ENCODE measurements at places on chromosomes 11 and 22.

GRCh38 chr11:93220078-93220477 lies 22.3 kb upstream of the SLC36A4 start:
- no peak for DNase-seq

GRCh38 chr11:75204012-75204674 lies 36.4 kb upstream of the TPBGL start:
- DNase-seq: no peak

DNA sequence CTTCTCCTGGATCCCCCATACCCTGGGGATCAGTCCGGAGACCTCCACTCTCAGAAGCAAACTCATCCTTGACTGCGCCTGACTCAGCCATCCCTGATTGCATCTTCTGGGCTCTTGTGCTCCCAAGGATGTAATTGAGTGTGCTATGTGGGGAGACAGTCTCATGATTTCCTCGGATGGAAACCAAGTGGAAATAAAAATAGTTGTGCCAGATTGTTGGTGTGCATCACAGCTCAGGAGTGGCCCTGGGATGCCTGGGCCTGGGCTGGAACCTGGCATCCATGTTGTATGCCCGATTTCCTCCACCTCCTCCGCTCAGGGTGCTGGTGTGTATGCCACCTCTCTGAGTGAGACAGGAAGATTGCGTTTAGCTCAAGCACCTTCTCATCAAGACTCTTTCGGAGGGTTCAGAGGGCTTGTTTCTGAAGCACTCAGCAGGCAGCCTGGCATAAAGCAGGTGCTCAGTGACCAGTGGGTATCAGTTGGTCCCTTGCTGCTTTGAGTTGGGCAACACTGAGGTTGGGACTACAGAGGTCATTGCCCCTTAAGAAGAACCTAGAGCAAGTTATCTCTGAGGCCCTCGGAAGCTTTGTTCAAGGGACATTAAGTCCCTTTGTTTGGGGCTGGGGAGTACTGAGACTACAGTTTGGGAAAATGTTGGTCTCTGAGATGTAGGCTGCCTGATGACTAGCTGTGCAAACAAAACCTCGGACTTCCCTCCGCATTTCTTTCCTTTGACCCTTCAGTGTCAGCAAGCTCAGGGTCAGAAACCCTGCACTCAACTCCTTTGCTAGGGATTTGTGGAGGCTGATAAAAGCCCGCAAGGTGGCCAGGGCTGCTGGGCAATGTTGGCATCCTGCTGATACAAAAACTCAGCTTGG lies 24.8 kb upstream of the MICAL2 start:
- DNase-seq: no peak

GRCh38 chr22:43622886-43623285 lies 189.2 kb downstream of the EFCAB6 start:
- DNase-seq: no peak

DNA sequence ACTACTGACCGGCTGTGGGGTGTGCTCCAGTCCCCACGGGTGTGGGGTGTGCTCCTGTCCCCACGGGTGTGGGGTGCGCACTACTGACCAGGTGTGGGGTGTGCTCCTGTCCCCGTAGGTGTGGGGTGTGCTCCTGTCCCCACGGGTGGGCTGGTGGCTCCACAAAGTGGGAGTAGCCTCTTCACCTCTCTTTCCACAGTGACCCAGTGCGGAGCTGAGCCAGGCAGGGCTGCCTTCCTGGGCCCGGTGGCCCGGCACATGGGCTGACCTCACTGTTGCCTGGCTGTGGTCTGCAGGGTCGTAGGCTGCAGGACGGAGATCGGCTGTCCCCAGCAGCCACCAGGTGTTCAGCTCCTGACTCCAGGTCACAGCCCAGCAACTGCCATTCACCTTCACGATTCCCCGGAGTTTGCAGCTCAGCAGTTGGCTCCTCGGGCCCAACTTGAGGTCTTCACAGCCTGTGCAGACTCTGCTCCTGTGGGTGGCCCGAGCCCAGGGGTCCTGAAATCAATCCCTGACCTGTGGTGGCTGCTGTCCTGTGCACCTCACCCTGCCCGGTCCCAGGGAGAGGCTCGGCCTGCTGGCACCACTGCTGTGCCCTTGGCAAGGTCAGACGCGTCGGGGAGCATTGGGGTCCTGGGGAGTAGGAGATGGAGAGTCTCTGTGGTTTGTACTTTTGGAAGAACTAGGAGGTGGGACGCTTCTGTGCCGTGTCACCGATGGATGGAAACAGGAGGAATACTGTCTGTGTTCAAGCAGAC lies 414.3 kb downstream of the TBC1D22A start:
- no peak for DNase-seq

DNA sequence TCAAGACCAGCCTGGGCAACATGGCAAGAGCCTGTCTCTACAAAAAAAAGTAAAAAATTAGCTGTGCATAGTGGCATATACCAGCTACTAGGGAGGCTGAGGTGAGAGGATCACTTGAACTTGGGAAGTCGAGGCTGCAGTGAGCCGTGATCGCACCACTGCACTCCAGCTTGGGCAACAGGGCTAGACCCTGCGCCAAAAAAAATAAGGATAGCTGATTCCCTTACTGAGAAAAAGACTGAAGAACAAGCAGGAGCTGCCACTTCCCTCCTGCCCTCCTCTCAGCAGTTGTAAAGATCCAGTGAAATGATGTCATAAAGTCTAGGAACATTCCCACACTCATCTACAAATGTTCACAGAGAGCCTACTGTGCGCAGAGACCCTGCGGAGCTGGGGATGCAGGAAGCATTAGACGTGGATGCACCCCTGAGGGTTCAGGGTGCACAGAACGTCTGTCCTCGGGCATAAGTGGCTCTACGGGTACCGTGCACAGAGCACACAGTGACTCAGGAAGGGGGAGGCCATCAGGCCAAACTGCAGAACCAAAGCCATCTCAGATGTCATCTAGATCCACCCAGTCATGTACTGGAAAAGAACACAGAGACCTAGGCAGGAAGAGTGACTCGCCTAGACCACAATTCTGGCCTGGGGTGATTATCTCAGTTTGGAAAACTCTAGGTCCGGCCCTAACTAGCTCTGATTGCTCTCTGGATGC lies 11.7 kb downstream of the SEC14L2 start:
- no peak for DNase-seq

DNA sequence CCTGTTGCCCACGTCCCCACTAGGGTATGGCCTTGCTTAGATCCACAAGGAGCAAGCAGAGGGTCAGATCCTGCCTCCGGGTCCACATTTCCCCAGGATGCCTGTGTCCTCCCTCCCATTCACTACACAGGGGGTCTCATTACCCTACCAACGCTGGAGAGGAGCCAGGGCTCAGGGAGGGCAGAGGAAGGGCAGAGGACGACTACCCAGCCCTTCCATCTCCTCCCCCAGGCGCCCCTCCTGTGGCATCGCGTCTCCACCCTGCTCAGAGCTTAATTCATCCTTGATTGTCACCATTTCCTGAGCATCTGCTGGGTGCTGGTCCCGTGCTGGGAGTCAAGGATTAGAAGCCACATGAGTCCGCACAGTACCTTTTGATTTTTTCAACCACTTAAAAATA lies 5.0 kb downstream of the NFAM1 start:
- DNase-seq: no peak

- no peak for DNase-seq
These were observed 42.7 kb downstream of the SLC1A2 start for GRCh38 chr11:35376613-35377012.
